NCI-H1436 treated with DMSO at 0.1 percent for 48 hours (cell line): ENCODE measurements at places on chromosomes 1 and 21.

GRCh38 chr1:167755654-167756053 lies 33.9 kb downstream of the MPZL1 start:
- DNase-seq, result no peak

GRCh38 chr1:97210307-97210706 lies 488.7 kb downstream of the PTBP2 start:
- no peak for DNase-seq

- no peak for DNase-seq
Measured at GRCh38 chr1:23473037-23473800, 10.8 kb downstream of the ASAP3 start.

GRCh38 chr1:224617410-224618355 lies 1.6 kb downstream of the CNIH3 start:
- no peak for DNase-seq

- no peak for DNase-seq
Measured at GRCh38 chr1:235766794-235767285, 99.9 kb downstream of the LYST start.

DNA sequence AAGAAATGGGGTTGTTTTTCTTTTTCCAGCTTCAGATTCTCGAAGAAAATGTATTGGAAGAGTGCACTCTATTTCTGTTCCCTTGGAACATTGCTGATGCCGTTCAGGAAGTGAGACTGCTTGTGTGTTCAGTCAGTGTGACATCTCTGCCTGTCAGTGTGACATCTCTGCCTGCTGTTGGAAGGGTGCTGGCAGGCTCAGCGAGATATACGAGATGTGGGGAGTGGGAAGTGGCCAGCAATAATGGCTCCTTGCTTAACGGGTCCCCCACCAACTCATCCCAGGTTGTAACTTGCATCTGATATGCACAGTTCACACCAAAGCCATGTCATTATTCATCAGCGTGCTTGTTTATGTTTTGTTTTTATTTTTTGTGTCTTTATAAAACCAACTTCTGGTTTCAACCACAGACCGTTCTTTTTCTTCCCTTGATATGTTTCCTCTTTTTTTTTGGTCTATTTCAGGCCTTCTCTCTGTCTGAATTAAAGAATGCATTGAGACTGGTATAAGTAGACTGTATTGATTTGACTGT lies 145.4 kb downstream of the GALNT2 start:
- no peak for DNase-seq

DNA sequence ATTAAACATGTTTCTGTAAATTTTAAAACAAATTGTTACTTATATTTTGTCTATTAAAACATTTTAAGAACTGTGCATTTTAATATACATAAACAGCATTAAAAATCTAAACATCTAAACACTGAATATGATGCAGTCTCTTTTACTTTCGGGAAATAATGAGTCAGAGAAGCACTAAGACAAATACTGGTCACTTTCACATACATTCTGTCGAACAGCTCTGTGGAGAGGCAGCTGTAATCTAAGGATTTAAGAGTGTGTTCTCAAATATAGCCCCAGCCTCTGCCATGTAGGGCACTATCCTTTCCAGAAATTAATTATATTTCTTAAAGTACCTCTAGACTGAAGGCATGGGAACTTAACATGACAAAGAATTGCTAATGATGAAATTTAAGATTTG lies 89.6 kb upstream of the PTGFR start:
- no peak for DNase-seq

DNA sequence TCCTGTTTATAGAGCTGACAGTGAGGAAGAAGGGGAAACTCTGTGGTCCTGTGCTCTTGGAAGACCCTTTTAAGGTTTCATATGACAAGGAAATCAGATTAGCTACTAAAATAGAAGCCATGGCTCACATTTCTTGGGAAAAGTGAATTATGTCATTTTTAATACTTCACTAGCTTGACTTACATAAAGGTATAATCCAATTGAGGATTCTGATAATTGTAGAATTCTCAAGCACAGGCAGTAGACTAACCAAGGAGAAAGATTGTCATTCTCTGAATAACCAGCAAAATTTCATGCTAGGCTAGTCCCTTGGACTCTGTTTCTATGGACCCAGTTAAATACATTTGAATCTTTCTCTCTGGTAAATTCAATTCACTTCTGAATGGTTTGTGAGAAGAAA lies 613.0 kb upstream of the BEND5 start:
- DNase-seq, result no peak

GRCh38 chr1:227934476-227935313 lies 13.0 kb downstream of the WNT9A start:
- no peak for DNase-seq

GRCh38 chr1:248622570-248623001 lies 12.3 kb downstream of the OR2T11 start:
- DNase-seq, result peak; percentile 47
